Uterus (tissue), 4 donors: ENCODE measurements at places on chromosomes 1 and 21. TPM values are rescaled to one million over a fixed set of nuclear protein-coding genes. Genes with fewer than 3 reads are reported as not detected.

Gene ITGB2
- 21.8 TPM for total RNA-seq

GRCh38 chr1:173864179-173864867 lies 3.5 kb downstream of the GAS5 start:
- no peak for DNase-seq

DNA sequence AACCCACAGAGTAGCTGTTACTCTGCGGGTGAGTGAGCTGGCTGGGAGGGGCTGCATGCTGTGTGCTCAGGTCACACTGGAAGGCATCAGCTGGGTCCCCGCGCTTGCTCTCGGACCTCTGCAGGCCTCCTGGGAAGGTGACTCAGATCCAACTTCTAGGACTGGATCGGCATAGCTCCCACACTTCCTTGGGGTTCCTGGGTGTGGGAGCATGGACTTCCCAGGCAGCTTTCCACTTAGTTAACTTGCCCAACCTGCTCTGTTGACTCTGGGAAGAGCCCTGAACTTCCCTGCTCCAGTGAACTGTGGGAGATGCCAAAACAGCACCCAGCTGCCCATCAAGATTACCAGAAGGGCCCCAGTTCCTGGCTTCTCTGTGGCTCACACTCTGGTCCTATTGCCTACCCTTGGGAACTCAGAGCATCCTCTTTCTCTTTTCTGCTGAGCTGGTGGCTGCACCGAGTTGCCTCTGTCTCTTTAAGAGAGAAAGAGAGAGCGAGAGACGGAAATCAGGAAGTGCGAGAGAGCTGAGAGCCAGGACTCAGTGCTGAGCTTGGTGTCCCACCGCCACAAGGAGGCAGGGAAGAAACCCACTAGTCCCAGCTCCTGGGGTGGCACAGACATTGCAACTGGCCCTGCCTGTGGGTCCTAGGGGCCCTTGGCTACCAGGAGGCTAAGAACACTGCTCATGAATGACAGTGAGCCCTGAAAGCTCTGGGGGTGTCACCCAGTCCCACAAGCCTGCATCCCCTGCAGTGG lies at the start of gene IKBKE:
Gene IKBKE (plus strand): TSS at position 544 of the 759 bp plus-strand sequence. CDS start 2,752 bp downstream, outside the sequence.
- peak; percentile 34 for DNase-seq

- no peak for DNase-seq
Measured at GRCh38 chr1:4415476-4415875, 238.9 kb upstream of the AJAP1 start.

Gene CDC42
- 173 TPM for total RNA-seq
